ENCODE measurements at places on chromosomes 5 and 9.

DNA sequence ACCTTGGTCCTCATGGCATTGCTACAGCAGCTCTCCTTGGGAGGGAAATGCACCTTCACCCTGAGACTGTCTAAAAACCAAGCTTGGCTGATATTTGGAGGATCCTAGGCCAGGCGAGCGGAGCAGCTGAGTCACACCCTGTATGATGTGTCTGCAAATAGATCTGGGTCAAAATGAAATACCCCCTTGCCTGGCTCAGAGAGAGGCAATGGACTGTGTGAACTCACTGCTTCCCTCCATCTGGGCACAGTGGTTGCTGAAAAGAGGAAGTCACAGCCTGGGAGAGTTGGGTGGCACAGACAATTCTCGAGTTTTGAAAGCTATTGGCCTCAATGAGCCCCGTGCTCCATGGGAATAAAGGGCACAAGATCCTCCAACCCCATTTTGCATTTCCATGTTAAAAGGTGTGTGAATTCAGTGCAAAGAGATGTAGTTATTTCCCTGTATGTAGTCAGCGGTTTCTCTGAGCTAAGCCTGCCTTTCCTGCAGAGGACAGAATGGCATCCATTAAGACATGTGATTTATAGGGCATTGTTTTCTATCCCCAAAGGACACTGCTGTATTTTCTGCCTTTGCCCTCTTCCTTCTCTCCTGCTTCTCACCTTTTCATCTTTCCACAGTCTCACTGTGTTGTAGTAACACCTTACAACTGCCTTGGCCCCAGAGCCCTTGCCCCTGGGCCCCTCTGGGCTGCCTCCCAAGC, 177.2 kb downstream of the GADD45G start:
- no peak for DNase-seq

DNA sequence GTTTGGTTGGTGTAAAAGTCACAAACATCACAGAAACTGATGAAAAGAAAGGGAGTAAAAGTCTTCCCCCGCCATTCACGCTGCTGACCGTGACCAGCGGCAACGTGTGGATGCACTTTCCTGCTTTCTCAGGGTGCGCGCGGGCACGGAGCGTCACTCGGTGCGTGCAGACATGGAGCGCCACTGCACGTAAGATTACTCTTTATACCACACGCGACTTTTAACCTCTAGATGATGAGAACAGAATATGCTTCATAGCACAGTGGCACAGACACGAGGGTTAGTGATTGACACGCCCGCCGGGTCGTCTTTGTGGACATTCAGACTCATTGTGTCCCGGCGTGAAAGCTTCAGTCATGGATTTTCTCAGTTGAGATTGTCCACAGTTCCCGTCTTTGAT, 15.7 kb downstream of the CEP72 start:
- no peak for DNase-seq

- no peak for DNase-seq
These were observed 141.6 kb upstream of the SPRY4 start for GRCh38 chr5:142466195-142466971.

DNA sequence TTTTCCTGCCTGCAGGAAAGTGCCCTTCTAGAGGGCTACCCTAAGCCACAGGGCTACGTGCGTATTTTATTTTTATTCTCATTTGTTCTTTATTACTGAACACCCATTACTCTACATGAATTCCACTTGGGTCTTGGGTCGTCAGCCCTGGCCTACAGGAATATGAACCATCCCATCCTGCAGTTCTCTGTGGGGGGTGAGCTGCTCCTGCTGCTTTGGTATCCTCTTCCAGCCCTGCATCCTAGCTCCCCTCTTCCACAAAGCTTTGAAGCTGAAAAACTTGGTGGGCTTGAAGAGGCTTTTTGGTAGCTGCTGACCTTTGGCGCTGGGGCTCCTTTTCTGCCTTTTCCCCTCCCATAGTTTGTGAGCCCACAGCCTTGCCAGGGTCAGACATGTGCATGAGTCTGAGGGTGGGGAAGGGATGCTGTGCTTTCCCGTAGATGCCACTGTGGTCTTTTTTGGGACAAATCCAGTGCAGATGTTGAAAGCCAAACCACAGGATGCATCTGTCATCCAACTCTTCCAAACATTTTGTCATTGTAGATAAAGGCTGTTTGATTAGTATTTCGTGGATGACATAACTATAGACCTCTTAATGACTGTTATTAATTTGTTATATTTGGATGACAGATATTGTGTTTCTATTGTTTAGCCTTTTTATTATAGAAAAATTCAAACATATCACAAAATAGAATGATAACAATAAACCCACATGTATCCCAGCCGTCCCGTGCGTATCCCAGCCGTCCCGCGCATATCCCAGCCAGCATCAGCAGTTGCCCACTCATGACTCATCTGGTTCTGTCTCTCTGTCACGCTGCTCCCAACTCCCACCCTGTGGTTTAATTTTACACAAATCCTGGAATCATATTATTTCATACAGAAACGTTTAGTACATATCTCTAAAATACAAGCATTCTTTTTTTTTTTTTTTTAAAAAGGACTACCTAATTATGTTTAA, 43.9 kb downstream of the SLC46A2 start:
- no peak for DNase-seq

DNA sequence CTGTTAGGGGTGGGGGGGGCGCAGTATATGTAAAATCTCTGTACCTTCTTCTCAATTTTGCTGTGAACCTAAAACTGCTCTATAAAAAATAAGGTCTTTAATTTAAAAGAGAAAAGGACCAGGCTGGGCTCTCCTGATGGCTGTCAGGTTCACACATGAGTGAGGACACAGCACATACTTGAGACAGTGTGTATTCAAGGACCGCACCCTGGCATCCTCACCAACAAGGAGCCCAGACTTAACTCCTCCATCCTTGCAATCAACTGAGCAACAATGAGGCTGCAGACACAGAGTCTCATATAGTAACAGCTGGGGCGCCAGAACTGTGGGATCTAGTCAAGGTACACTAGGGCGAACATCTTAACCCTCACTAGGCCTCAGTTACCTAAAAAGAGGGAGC, 9.8 kb downstream of the TNIP1 start:
- DNase-seq = no peak

GRCh38 chr9:93600504-93600903, 24.1 kb downstream of the PHF2 start:
- DNase-seq = no peak
